Muscle of back (tissue), 13 donors: ENCODE measurements at places on chromosomes 4 and X.

DNA sequence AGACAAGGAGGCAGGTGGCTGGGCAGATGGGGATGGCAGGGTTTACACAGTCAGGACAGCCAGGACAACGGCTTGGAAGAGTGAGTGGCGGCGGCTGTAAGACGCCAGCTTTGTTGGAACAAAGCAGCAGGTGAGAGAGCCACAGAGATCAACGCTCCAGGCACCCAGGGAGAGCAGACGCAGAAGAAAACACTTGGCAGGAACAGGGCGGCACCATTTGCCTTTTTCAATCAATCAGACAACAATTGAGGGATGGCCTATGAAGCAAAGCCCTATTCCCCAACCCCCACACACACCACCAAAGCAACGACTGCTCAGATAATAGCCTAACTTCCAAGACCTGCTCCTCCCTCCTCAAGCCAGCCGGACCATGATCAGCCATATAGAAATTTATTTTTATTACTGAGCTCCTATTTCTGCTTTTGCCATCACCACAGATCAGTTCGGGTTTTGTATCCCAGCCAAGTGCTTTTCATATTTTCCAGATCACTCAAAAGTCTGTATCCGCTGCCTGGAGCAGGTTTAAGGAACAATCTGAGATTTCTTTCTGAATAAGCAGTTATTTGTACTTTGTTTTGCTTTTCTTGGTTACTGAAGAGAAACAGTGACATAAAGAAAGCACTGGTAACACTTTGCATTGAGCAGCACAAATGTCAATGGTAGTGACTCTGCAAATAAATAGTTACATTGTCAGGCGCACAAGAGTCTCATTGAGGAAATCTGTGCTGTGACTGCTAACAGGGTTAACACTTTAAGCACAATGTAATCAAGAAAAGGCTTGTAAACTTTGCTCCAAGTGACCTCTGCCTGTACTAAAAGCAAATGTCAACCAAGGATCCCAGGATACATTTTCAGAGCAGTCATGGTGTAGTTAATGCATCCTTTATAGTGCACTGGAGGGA is 81.8 kb upstream of the RBPJ start:
- DNase-seq, result peak; percentile 85

DNA sequence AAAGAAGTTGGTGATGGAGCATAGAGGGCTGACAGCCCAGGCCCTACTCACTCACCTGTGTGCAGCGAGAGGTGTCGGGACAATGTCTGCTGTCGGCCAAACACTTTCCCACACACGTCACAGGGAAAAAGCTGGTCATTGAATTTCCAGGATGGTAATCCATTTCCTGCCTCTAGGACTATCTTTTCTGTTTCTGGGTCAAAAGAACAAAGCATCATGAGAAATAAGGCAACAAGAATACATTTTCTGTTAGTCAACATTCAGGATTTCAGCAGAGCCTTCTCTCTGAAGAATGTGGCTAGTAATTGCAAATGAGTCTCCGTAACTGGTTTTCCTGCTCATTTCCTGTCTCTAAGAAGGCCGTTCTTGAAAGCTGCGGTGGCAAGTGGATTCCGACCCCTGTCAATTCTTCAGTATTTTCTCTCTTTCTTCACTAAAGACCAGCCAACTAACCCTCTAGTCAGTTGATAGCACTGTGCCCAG is 99.4 kb downstream of the C4orf51 start:
- DNase-seq, result no peak

- no peak for DNase-seq
These were observed 225.1 kb downstream of the NR3C2 start for GRCh38 chr4:148216866-148217814.

GRCh38 chr4:165560941-165561340 is 182.1 kb downstream of the CPE start:
- no peak for DNase-seq

DNA sequence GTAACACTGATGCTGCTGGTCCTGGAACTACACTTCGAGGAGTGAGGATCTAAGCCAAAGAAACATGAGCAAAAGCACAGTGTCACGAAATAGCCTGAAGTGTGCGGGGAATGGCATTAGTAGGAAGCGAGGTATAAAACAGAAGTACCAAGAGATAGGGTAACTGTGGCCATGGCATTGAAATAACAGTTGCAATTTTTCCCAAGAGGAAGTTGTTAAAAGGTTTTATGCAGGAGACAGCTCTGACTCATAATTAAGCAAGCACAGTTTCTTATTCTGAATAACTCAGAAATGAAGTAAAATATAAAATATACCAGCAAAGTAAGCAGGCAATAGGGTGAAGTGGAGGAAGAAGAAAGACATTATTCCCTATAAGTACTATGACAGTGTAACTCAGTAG is 90.3 kb upstream of the TMEM150C start:
- no peak for DNase-seq

- no peak for DNase-seq
These were observed 22.3 kb upstream of the MAOA start for GRCh38 chrX:43633757-43634156.

- no peak for DNase-seq
These were observed 9.5 kb upstream of the HUWE1 start for GRCh38 chrX:53695946-53696549.

- no peak for DNase-seq
These were observed 131.3 kb upstream of the AGA start for GRCh38 chr4:177573507-177573906.

DNA sequence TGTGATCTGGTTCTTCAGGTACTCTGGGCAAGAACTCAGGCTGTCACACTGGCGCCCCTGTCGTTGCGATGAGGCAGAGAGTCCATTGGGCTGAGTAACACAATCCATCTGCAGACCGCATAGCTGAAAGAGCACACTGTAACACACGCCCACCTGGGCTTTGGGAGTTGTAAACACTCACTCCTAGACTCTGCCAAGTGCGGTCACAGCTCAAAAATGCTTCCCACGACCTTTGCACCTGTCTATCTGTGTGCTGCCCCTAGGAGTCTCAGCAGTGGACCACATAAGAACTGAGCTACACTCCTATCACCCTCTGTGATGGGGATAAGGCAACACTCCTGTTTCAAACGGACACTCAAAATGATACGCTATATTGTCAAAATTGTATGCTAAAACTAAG is 2028.3 kb downstream of the PCDH7 start:
- DNase-seq, result no peak

DNA sequence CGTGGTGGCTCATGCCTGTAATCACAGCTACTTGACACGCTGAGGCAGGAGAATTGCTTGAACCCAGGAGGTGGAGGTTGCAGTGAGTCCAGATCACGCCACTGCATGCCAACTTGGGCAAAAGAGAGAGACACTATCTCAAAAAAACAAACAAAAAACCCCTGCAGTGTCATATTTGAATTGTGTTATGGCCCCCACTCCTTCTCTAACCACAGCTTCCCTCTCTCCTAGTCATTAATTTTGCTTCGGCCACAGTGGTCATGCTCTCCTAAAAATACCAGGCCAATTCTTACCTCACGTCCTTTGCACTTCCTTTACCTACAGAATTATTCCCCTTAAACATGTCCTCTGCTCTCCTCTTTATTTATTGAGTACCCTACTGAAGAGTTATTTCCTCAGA is 206.1 kb downstream of the PPP3CA start:
- no peak for DNase-seq

DNA sequence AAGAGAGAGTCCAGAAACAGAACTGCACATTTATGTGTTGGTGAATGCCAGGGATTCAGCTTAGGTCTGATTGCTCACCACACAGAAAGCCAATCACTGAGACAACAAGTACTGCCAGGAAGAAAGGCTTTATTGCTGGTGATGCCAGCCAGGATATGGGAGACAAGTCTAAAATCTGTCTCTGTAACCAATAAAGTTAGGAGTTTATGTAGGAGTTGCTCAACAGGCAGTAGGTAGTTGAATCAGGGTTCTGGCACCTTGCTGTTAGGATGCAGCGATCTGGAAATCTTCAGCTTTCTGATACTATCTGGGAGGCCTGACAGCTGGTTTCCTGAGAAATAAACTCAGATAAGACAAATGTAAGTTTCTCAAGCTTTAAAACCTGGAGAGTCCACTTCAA is 120.2 kb upstream of the ENPP6 start:
- no peak for DNase-seq

DNA sequence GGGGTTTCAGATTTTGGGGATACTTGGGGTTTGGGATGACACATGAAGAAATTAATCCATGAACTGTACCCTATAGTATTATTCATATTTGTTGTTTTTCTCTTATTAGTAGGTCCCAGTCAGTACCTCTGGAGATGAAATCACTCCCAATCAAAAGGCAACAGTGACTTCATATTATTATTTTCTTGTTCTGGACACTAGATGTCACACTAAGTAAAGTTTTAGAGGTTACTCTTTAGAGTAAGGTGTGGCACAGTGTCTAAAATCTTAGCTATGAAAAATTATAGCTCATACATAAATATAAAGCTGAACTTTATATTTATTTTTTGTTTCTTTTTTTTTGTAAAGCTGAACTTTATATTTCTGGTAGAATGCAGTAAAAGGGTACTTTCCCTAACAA is 35.1 kb downstream of the FAM114A1 start:
- DNase-seq, result no peak
